ENCODE measurements at places on chromosomes 7 and 10.

DNA sequence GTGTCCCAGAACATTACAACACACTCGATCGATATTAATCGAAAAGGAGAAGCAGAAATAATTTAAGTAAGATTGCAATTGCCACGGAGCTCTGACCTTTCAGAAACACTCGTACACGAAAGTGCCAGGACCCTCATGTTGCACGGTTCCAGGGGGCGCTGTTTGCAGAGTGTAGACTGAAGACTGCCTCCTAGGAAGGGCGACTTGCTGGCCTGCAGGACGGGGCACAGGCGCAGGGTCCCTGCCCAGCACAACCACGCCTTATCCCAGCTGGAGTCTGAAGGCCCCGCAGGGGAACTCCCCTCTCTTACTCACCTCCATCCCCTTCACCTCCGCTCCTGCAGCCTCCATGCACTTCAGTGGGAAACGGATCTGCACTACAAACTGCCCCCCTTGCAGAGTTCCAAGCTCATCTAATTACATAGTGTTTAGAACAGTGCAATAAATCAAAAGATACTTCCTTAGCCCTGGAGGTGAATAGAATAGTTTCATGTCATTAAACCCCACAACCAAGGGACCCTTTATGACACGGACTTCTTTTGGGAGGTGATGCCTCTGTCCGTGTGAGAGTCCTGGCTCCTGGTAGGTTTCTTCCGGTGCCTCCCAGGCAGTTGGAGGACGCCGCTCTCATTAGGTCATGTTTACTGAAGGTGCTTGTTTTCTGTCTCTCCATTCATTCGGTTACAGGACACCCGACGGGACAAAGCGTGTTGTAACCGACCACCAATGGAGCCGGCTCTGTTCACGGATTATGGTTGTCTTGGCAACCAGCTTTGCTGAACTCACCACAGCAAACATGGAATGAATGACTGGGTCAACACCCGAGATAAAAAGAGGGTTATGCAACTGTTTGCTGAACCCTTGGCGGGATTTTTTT lies 262.2 kb downstream of the BAMBI start:
- peak; percentile 24 for DNase-seq

GRCh38 chr10:69614130-69614529 lies 15.9 kb upstream of the FAM241B start:
- no peak for DNase-seq

DNA sequence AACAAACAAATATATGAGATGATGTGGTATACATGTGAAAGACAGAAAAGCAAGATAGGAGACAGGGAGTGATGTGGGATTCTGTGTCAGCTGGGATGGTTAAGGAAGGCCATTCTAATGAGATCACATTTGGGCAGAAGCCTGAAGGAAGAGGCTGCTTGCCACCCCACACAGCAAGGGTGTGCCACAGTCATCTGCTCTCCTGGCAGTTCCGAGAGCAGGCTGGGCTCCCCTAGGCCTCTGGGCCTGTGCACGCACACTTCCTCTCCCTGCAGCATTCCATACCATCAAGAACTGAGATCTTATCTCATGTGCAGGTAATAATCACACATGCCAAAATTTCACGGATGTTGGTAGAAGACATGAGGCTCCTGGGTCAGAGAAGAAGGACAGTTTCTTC lies 43.1 kb downstream of the SYPL1 start:
- no peak for DNase-seq

DNA sequence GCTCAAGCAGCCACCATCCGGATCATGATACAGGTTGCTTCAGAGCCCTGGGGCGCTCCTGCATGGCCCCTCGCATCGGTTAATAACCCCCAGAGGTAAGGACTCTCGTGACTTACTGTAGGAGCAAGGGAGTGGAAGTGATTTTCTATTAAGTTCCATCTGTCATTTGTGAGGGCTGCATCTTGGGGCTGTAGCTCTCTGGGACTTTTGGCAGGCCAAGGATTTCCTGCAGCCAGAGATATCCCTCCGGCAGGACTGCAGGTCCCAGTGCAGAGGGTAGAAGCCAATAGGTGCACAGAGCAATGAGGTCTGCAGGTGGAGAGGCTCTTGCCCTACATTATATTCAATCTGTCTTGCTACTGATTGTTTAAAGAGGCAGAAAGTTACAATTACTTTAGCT lies 356.8 kb upstream of the ADARB2 start:
- no peak for DNase-seq

- no peak for DNase-seq
Measured at GRCh38 chr7:110600956-110601355, 490.0 kb upstream of the LRRN3 start.

All from fibroblast of skin of left quadriceps (primary cell).